ENCODE measurements at places on chromosomes 12 and 14.

DNA sequence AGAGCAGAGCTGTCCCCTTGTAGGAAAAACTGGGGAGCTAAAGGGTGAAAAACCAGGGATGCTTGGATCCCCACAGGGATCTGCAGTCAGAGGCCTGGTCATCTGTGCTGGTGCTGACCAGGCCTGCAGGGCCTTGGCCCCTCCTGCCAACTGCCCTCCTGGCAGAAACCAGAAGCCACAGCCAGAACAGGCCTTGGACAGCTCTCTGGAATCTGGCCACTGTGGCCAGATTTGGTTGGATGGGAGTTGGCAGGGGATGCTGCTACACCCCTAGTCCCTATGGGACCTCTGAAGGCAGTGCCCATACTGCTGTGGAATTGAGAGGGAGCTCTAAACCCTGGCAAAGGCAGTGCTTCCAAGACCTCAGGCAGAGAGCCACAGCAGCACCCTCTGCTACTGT lies 9.2 kb upstream of the GPX2 start:
- no peak for DNase-seq

GRCh38 chr12:110245369-110245772 lies 35.7 kb upstream of the ATP2A2 start:
- DNase-seq: no peak

GRCh38 chr12:49674318-49674981 lies 32.8 kb downstream of the FMNL3 start:
- no peak for DNase-seq

GRCh38 chr12:132095520-132096409 lies 48.4 kb downstream of the DDX51 start:
- no peak for DNase-seq

- DNase-seq: no peak
Observed at GRCh38 chr12:106879612-106880011, 76.1 kb upstream of the TMEM263 start.

DNA sequence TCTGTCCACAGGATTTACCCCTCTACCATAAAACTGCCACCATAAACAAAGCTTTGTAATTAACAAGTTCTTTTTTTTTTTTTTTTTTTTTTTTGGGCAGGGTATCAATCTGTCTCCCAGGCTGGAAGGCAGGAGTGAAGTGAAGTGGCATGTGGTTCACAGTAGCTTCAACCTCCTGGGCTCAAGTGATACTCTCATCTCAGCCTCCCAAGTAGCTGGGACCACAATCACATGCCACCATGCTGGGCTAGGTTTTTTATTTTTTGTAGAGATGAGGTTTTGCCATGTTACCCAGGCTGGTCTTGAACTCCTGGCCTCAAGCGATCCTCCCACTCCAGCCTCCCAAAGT lies 61.1 kb upstream of the NUDT4 start:
- DNase-seq: no peak

- DNase-seq: no peak
Observed at GRCh38 chr14:105039458-105040205, 18.7 kb upstream of the CDCA4 start.

- DNase-seq: no peak
Observed at GRCh38 chr12:113638460-113638775, 166.7 kb upstream of the LHX5 start.

GRCh38 chr14:101542391-101542790 lies 18.9 kb upstream of the DIO3 start:
- DNase-seq: no peak

DNA sequence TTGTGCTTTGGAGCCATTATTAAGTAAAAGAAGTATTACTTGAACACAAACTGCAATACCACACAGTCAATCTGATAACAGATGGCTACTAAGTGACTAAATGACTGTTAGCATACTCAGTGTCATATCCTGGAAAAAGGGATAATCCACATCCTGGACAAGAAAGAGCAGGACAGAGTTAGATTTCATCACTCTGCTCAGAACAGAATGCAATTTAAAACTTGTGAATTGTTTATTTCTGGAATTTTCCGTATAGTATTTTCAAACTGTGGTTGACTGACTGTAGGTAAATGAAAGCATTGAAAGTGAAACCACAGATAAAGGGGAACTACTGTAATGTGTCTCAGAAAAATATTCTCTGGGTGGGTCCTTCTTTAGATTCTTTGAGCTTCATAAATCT lies 458.8 kb downstream of the TMEM117 start:
- no peak for DNase-seq

GRCh38 chr12:125299840-125300239 lies 234.6 kb downstream of the AACS start:
- no peak for DNase-seq

- DNase-seq: no peak
Observed at GRCh38 chr12:120726961-120727360, 1.3 kb downstream of the ACADS start.

GRCh38 chr12:67415473-67415872 lies 146.3 kb downstream of the CAND1 start:
- no peak for DNase-seq

DNA sequence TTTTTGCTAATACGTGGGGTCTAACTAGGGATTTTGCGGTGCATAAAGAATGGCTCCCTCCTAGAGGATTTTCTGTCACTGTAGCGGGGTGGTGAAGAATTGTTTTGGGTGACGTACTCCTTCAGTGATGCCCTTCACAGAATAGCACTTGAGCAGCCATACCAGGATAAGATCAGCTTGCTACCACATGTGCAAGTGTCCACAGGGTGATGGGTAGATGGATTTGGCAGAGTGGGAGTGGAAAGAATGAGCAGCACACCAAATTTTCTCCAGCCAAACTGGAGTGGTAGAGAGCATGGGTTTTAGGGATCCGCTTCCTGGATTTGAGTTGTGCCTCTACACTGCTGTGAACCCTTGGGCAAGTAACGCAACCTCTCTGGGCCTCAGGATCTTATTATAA lies 2.3 kb downstream of the TCP11L2 start:
- DNase-seq: no peak

- no peak for DNase-seq
Observed at GRCh38 chr12:9364224-9365176, 156.3 kb upstream of the PZP start.

- DNase-seq: peak; percentile 84
Observed at GRCh38 chr14:51539571-51540037, 112.1 kb upstream of the FRMD6 start.

DNA sequence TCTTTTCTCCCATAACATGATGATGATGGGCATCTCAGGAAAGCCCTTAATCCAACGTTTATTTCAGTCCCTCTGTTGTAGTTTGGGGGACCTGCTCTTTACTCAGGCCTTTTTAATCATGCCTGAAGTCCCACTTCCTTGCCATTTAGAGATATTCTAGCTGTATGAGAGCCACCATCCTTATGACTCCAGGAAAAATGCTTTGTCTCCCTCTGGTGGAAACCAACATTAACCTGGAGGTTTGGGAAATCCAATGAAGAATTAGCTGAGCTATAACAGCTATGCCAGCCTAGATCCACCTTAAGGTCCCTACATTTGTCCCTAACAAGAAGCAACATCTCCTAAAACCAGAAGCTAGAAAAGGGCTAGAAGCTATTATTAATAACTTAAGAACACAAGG lies 1399.1 kb downstream of the LRFN5 start:
- DNase-seq: no peak

DNA sequence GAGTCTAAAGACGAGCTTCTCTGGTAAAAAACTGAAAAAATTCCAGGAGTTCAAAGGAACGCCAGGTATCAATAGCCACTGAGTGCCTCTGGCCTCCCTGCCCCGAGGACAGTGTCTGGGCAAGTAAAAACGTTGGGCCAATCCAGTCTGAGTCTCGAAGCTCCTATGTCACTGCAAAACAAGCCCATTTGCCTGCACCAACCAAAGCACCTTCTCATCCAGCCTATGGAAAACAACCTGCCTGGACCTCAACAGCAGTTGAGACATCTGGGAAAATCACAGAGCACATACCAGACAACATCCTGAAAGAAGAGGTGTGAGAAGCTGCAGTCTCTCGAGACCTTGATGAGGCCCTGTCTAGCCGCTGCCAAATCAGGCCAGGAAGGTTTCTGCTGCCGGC lies 56.6 kb downstream of the RNF34 start:
- DNase-seq: no peak

DNA sequence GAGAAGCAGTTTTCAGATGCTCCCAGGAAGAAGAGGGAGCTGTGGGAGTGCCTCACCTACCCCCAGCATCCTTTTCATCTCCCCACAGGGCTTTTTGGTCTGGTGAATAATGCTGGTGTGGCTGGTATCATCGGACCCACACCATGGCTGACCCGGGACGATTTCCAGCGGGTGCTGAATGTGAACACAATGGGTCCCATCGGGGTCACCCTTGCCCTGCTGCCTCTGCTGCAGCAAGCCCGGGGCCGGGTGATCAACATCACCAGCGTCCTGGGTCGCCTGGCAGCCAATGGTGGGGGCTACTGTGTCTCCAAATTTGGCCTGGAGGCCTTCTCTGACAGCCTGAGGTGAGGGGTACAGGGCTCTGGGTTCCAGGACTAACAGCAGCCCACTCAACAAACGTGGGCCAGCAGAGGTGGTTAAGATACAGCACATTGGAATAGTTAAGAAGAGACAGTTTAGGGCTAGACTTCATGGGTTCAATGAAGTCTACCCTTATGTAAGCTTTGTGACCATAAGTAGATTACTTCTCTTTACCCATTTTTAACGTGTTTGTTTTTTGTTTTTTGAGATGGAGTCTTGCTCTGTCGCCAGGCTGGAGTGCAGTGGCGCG lies 1.5 kb downstream of the RDH5 start:
- DNase-seq: no peak

DNA sequence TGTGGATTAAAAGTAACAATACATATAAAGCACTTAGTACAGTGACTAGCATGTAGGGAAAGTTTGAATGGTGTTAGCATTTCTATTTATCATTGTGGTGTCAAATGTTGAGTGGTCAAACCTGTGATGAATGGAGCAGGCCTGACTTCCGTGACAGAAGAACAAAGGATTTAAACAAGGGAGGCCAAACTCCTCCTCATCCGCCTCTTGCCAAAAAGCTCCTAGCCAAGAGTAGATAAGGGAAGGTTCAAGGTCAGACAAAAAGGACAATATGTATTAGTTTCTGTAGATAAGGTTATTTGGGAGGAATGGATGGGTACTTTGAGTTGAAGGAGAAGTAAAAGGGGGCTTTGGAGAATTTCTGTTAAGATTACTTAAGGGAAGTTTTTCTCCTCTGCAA lies 6.5 kb downstream of the RNASE7 start:
- no peak for DNase-seq

Data from PC-9 (cell line).